Right lobe of liver (tissue), 6 donors: ENCODE measurements at places on chromosomes 2 and 18. TPM values are rescaled to one million over a fixed set of nuclear protein-coding genes. Genes with fewer than 3 reads are reported as not detected.

DYNAP gene
- not detected for total RNA-seq

TEKT4 gene
- not detected for total RNA-seq

SCN9A gene
- total RNA-seq = 4.4 TPM

CCDC178 gene
- total RNA-seq = not detected

SLC4A5 gene
- 0.62 TPM for total RNA-seq

CXCR1 gene
- 1.0 TPM for total RNA-seq

CRYBA2 gene
- not detected for total RNA-seq

GLB1L gene
- 3.1 TPM for total RNA-seq

DNA sequence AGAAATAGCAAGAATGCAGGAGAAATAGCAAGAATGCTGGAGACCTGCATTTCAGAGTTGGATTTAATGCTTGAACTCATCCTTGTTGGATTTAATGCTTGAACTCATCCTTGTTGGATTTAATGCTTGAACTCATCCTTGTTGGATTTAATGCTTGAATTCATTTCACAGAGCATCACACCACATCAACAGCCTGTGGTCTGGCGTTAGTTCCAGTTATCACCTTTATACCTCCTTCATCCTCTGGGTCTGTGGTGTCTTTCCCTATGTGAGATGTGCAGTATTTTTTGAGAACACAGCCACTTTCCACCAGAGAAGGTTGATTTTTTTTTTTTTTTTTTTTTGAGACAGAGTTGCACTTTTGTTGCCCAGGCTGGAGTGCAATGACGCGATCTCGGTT lies 546.4 kb upstream of the SOX11 start:
- H3K36me3 ChIP-seq = no peaks in the 10 kb centered on the region
- no peaks in the 10 kb centered on the region for H3K27me3 ChIP-seq
- H3K4me1 ChIP-seq = no peaks in the 10 kb centered on the region
- no peak overlapping the region for H3K27ac ChIP-seq
- no peak for DNase-seq
- H3K4me3 ChIP-seq = no peak overlapping the region

DNA sequence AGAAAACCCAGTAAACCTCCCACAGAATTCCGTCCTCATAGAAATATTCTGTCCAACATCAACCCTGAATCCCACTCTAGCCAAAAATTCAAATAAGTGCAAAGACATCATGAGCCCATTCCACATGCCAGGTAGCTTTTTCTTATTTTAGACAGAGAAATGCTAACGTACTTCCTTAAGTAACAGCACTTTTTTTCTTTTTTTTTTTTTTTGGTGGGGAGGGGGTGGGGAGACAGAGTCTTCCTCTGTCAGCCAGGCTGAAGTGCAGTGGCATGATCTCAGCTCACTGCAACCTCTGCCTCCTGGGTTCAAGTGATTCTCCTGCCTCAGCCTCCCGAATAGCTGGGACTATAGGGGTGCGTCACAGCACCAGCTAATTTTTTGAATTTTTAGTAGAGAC lies 45.5 kb downstream of the ANKRD44 start:
- DNase-seq = no peak
- no peaks in the 10 kb centered on the region for H3K27me3 ChIP-seq
- H3K27ac ChIP-seq = no peak overlapping the region
- H3K36me3 ChIP-seq = no peaks in the 10 kb centered on the region
- no peaks in the 10 kb centered on the region for H3K4me1 ChIP-seq
- H3K4me3 ChIP-seq = no peak overlapping the region

DNA sequence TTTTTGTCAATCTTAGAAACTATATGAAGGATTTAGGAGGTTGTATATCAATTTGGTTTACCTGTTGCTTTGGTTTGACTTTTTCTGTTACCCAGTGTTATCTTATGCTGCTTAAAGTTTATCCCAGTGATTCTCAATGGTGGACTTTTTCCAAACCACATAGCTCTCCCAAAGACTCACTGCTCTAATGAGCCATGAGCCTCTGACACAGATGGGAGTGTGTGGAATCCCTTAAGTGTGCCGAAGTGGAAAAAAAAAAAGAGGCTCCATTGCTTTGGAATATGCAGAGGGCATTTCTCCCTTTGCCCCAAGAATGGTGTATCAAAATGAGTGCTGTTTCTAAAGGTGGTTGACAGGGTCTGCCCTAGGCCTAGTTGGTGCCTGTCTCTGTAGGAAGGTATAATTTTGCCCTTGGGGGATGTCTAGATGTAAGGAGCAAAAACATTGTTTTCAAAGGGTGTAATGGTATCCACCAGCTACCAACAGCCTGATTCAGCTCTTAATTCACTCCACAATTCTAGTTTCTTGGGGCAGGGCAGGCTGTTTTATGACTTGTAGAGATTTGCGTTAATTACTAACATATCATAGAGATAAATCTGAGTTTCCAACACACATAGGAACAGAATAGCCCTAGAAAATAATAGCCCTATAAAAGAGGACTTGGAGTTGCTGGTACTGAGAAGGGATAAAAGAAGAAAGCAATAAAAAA lies 64.3 kb upstream of the CYP26B1 start:
- no peak for DNase-seq
- no peaks in the 10 kb centered on the region for H3K27me3 ChIP-seq
- H3K4me3 ChIP-seq = no peak overlapping the region
- no peaks in the 10 kb centered on the region for H3K36me3 ChIP-seq
- no peak overlapping the region for H3K27ac ChIP-seq

- no peak for DNase-seq
- no peak overlapping the region for H3K4me3 ChIP-seq
- H3K36me3 ChIP-seq = no peaks in the 10 kb centered on the region
- no peak overlapping the region for H3K27ac ChIP-seq
- H3K4me1 ChIP-seq = no peaks in the 10 kb centered on the region
Measured at GRCh38 chr2:230762317-230762896, 49.8 kb downstream of the CAB39 start.

DNA sequence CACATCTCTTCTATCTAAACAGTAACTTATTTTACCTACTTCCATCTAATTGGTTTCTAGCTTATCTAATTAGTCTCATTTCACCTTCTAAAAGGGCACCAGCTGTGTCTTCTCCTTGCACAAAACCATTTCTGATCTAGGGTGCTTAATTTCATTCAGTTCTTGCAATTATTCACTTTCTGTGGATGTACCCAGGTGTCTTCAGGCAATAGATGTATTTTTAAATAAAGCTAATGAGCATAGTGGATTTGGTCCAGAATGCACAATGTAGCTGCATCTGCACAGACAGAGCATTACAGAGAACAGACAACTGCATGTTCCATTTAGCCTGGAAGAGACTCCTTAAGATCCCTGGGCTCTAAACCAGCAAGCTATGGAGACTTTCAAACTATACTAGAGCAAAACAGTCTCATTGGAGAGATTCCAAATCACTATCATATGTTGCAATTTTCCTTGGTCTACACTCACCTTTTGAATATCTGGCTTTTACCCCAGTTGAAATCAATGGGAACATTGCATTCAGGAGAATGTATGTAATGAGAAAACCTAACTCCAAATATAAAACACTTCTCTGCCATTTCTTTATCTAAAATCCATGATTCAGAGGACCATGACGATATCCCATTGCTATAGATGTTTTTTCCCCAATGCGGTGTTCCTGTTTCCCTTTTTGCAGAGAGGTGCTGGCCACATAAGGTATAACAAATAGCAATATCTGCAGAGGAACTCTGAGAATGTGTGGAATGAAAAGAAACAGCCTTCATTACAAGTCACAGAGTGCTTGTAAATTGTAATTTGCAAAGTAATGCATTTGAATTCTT lies 3.5 kb upstream of the RFX8 start:
- H3K27ac ChIP-seq = no peak overlapping the region
- H3K4me3 ChIP-seq = no peak overlapping the region
- no peaks in the 10 kb centered on the region for H3K36me3 ChIP-seq
- no peaks in the 10 kb centered on the region for H3K4me1 ChIP-seq

GRCh38 chr2:214310319-214310718 lies 100.5 kb upstream of the VWC2L start:
- H3K36me3 ChIP-seq = no peaks in the 10 kb centered on the region
- H3K4me3 ChIP-seq = no peak overlapping the region
- no peak for DNase-seq
- no peak overlapping the region for H3K27ac ChIP-seq
- H3K4me1 ChIP-seq = no peaks in the 10 kb centered on the region

DNA sequence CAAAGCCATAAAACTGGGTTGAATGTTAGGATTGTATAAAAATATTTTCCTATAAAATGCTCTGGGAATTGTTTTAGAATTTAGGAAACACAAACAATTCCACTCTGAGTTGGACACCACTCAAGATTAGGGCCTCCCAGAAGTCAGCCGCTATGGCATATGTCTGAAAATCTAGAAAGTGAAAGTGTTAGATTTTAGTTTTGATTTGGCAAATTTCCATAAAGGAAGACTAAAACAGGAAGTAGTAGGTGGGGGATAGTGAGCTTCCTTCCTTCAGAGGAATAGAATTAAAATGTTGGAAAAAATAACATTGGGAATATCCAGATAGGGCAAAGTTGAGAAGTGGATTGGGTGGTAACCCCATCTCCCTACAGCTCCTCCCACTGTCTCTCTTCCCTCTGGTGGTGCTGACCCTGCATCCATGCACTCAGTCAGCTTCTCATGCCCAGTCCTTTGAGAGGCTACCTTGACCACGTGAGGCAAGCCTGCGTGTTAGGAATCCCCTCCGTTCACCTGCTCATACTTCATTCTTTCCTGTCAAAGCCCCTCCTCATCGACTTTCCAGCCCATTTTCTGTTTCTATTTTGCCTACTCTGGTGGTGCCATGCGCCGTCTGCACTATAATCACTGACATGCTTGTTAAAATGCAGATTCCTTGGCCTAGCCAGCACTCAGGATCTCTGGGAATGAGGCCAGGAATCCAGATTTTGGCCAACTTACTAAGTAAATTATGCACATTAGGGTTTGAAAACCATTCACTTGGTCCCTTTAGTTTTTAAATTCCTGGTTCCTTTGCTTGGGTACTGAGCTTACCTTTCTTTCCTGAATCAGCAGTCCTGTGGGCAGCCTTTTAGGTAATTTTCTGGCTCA lies 83.5 kb downstream of the POLE4 start:
- no peak overlapping the region for H3K4me3 ChIP-seq
- no peaks in the 10 kb centered on the region for H3K4me1 ChIP-seq
- DNase-seq = no peak
- H3K27me3 ChIP-seq = no peaks in the 10 kb centered on the region
- no peak overlapping the region for H3K27ac ChIP-seq
- H3K36me3 ChIP-seq = no peaks in the 10 kb centered on the region

- no peak overlapping the region for H3K4me3 ChIP-seq
Measured at GRCh38 chr2:74416778-74417177, 4.6 kb downstream of the C2orf81 start.

DNA sequence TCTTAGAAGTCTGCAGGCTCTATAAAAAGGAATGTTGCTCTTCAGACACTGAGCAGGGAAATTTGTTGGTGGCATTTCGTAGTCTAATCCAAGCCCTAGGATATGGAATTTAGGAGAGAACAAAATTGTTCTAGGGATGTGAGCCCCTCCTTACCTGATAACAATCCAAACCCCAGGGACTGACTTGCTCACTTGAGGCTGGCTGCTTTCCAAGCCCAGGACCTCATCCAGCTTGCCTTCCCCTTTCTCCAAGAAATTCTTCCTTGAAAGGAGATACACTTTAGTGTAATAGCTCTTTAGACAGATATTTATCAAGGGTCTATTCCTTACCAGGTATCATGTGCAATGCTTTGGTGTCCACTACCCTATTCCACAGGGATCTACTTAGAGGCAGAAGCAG lies 279.8 kb downstream of the C1D start:
- H3K27ac ChIP-seq = no peak overlapping the region
- no peaks in the 10 kb centered on the region for H3K4me1 ChIP-seq
- DNase-seq = no peak
- H3K27me3 ChIP-seq = no peaks in the 10 kb centered on the region
- H3K4me3 ChIP-seq = no peak overlapping the region

GRCh38 chr2:164069540-164069939 lies 333.7 kb upstream of the FIGN start:
- no peaks in the 10 kb centered on the region for H3K36me3 ChIP-seq
- H3K4me1 ChIP-seq = no peaks in the 10 kb centered on the region
- DNase-seq = no peak
- H3K27ac ChIP-seq = no peak overlapping the region
- H3K27me3 ChIP-seq = no peaks in the 10 kb centered on the region
- H3K4me3 ChIP-seq = no peak overlapping the region

DNA sequence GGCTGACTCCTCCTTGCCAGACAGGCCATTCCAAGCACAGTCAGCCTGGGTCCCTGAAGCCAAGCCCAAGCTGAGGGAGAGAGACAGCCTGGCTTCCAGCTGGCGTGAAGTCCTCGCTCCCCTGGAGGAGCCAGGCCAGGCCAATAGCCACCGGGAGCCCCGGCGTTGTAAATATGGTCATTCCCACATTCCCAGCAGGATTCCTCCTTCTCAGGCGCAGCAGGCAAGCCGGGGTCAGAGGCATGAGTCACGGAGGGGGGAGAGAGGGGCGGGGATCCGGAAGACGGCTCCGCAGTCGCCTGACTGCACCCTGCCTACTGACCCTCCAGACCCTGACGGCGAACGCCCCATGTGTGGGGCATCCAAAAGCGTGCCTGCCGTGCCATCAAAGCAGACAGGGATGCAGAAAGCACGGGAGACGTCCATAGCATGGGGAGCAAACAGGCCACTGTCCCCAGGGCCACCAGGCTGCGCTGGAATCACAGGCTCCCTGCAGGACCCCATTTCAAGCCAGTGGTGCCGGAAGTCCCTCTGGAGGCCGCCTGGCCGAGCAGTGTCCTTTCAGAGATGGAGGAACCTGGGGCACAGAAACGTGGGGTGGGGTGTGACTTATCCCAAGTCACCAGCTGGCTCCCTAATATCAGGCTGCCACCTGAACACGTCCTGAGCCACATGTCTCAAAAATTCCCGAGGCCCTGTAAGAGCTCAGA lies 48.2 kb downstream of the TWIST2 start:
- peak; percentile 40 for DNase-seq
- H3K4me1 ChIP-seq = no peaks in the 10 kb centered on the region
- H3K36me3 ChIP-seq = no peaks in the 10 kb centered on the region
- no peak overlapping the region for H3K4me3 ChIP-seq

- H3K27me3 ChIP-seq = no peaks in the 10 kb centered on the region
- H3K4me1 ChIP-seq = no peaks in the 10 kb centered on the region
- H3K36me3 ChIP-seq = no peaks in the 10 kb centered on the region
- DNase-seq = no peak
Measured at GRCh38 chr18:23037646-23038045, 97.6 kb upstream of the CABLES1 start.

DNA sequence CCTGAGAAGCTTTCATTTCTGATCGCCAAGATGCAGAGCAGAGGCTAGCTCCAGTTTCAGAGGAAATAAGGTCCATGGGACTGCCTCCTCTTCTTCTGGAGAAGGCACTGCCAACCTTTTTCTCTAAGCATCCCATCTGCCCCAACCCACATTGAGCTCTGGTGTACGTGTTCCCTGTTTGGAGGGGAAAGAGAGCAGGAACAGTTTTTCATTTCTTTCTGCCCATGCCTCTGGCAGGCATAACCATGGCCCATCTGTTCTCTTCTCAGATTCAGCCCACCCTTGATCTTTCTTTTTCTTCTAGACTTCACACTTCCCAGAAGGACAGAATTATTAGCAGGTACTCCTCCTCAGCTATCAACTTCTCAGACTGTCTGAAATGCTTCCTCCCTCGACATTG lies 1110.3 kb upstream of the KLHL29 start:
- no peaks in the 10 kb centered on the region for H3K4me1 ChIP-seq
- no peak for DNase-seq
- H3K27me3 ChIP-seq = no peaks in the 10 kb centered on the region
- no peak overlapping the region for H3K4me3 ChIP-seq
